ENCODE measurements at places on chromosomes 3 and 15.

- no peak for DNase-seq
Measured at GRCh38 chr3:38150780-38151528, 12.5 kb downstream of the MYD88 start.

DNA sequence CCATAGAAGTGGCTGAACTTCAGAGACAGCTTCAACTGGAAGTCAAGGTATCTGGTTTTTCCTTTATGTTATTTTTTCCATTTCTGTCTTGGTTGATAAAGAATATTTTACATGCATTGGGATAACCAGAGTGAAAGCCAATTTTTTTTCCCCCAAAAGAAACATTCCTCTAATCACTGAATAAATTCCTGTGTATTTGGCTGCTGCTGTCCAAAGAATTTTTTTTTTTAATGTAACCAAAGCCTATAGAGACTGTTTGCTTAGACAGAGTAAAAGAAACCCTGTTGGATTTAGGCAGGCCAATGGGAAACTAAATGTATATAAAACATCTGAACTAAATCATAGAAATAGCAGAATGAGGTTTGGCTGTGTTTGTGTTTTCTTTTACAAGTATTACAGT is 75.2 kb downstream of the CGNL1 start:
- no peak for DNase-seq

GRCh38 chr3:55723653-55724406 is 236.7 kb upstream of the WNT5A start:
- DNase-seq, result no peak

DNA sequence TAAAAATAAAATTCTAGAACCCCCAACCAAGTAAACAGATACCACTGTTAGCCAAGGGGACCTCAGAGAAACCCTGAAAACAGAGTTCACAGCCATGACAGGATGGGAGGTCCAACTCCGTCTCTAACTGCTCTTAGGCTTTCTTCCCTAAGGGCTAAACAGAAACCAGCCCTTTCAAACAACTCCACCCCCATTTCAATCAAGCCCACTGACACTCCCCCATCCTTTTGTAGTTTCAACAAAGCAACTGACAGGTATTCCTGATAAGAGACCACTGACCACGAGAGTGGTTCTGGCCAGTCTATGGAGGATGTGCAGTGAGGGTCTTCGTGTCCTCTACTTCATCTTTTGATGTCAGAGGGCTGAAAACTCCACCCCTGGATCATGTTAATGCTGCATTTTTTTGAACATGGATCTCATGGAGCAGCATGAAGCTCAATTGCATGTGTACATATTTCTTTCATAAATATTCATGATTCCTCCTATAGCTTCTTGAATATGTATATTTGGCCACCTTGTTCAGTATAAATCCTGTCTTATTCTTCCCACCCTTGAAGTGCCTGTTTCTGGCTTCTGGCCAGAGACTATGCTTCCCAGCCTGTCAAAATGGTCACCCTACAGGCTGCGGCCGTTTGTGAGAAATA is 222.6 kb downstream of the OSBPL10 start:
- DNase-seq, result no peak

- no peak for DNase-seq
Measured at GRCh38 chr3:135325726-135326235, 530.7 kb downstream of the EPHB1 start.

- DNase-seq, result no peak
Measured at GRCh38 chr3:123067689-123068600, 1.1 kb downstream of the PDIA5 start.

DNA sequence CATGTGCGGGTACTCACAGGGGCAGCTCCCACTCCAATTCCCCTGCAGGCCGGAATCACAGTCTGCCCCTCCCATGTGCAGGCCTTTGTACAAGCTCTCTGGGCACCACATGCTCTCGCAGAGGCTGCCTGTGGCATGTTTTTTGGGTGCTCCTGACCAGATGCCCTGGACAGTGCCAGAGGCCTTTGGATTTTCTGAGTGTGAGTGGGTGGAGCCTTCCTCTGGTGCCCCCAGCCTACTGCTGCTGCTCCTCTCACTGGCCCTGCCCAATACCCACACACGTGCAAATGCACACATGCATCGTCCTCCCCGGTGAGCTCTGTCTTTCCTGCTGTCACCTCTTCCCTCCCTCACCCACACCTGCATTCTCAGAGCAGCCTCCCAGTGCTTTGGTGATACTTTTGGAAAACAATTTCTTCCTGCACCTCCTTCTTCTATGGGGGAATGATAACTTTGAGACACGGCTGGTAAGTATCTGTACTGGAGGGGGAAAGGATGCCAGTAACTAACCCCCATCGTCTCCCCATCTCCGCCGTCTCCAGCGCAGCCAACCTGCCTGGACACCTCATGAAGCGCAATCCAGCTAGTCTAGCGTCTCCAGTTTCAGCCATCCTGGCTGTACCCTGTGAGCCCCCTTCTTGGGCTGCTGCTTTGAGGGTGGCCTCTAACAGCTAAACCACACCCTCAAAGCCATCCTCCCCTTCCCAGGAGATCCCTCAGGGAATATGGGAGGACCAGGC is 229.4 kb upstream of the TOPAZ1 start:
- no peak for DNase-seq

GRCh38 chr3:175255698-175256097 is 396.6 kb downstream of the NAALADL2 start:
- DNase-seq, result no peak

DNA sequence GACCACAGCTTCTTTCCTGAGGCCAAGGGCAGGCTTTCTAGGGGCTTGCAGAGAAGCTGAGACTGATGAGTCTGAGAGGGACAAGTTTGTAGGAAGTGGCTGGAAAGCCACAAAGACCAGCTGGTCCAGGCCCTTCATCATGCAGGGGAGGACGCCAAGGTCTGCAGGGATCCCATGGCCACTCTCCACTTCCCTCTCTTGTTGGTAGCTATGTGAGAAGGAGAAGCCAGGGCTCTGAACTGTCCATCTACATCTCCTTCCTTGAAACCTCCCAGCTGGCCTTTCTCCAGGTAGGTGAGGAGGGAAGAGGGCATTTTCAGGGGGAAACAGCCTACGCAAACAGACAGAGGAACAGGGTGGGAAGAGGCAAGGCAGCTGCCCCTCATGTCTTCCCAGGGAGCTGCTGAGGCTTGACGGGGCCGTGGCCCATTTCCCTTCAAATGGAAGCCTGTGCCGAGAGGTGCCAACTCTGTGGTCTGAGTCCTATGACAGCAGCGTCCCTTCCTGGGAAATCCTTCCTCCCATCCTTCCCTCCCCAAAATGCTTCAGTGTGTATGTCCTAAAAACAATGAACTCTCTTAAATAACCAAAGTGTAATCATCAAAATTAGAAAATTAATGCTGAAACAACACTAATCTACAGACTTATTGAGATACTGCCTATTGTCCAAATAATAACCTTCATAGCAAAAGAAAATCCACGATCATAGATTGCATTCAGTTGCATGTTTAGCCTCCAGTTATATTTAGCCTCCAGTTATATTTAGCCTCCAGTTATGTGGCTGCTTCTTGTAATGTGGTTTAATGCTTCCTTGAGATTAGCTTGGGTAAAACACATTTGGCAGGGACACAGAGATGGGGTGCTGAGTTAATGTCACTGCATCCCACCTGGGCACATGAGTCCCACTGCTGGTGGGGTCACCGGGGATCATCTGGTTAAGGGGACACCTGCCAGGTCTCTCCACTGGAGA is 36.0 kb downstream of the GNB5 start:
- DNase-seq, result no peak

DNA sequence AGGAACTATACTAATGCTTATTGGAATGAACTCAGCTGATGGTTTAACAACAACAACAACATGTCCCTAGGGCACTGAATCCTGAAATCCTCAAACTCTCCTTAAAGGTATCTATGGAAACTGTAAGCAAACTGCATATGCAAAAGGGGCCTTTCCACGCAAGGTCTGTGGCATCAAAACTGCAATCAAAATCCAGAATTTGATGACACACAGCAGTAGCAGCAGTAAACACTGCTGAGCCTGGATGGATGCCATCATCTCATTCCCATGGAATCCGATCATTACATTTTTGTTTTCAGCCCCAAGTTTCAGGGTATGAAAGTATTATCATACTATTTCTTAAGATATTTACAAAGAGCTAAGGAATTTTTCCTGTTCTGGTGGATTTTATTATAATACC is 399.7 kb downstream of the VPS13C start:
- peak; percentile 72 for DNase-seq
